ENCODE measurements at places on chromosomes 11 and 22.

GRCh38 chr11:12075822-12076821 is 34.3 kb upstream of the MICAL2 start:
- DNase-seq: no peak

DNA sequence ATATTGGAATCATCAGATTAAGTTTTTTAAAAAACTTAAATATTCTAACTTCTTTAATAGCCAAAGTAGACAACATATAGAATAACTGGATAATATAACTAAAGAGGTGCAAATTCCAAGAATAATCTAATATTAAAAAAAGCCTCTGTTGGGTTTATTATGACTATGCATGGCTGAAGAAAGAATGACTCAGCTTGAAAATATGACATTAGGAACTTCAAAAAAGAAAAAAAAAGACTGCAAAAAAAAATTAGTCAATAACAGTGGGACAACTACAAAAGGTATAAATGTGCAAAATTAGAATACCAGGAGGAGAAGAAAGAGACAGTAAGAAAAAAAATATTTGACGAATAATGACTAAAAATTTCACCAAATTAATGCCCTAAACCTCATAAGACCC is 1178.0 kb downstream of the JRKL start:
- DNase-seq: no peak

DNA sequence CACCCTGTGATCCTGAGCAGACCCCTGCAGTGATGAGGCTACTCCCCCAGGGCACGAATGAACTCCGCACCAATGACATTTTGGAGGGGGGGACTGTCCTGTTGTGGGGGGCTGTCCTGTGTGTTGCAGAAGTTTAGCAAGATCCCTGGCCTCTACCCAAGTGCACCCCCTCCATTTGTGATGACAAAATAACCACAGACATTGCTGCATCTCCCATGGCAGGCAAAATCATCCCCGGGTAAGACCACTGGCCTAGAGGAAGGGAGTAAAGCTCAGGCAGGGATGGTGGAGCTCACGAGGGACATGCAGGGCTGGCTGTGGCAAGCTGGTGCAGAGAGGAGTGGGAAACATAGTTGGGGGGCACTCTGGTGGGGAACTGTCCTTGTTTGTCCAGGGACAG is 40.6 kb downstream of the NECTIN1 start:
- no peak for DNase-seq

GRCh38 chr22:46250783-46251125 is 661 bp upstream of the CDPF1 start:
- no peak for DNase-seq

DNA sequence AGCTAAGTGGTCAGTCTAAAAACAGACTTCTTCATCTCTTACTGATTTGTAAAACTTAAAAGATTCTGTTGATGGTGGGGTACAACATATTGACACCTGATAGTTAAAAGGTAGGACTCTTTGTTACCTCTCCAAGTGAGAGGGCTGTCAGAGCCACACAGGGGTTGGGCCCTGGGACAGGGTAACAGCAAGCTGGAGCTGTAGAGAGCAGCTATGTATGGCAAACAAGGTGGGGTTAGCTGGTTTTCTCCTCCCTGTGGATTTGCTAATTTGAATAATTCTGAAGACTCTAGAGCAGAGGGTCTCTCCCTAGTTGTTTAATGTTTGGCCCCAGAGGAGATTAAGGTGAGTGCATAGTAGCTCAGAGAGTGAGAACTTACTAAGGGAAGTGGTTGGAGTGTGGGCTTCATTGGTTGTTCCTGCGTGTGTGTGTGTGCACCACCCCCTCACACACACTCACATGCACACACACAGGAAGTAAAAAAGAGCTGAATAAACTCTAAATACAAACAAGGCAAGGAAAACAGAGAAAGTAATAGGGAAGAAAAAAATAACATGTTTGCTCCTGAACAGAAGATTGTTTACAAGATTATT is 9.2 kb upstream of the GAS2 start:
- no peak for DNase-seq

DNA sequence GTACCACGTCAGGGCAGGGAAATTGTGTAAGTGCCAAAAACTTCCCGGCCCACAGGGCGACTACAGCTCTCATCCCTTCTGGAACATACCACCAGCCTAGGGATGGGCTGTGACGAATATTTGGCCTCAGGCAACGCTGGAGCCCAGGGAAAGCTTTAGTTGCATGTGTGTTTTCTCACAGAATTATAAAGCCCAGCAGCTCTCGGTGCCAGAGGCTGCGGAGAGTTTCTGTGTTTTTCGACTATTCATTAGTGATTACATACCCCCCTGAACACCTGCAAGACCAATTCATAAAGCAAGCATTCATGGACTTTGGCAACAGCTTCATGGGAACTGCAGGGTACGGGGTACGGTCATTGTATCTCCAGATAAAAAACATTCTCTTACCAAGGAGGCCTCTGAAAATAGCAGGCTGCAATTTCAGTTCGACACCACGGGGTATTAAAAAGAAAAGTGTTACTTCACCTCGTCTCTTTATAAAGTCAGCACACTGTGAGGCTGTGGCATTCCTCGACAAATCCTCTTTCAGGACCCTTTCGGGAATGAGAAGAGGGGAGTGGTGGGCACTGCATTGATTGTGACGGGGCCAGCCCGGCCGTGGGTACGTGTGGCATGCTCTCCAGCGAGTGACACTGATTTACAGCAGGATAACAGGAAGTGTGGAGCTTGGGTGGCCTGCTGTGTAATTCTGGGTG is 243.6 kb upstream of the SORL1-AS1 start:
- DNase-seq: no peak

GRCh38 chr11:88484873-88485621 is 147.5 kb upstream of the CTSC start:
- no peak for DNase-seq

DNA sequence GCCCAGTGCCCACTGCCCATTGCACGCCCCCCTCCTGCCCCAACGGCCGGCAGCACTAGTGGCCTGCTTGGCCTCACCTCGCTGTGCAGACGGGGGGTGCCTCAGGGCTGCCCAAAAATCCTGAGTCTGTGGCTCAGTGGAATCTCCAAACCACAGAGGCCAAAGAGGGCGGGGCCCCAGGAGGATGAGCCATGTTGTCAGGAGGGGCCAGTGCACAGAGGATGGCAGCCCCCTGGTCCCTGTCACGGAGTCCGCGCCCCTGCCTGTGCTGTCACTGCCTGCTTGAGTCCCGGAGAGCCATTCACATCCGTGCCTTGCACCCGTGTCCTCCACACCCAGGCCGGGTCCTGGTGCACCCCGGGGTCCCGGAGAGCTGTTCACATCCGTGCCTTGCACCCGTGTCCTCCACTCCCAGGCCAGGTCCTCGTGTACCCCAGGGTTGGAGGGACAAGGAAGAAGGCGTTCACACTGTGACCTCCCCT is 36.4 kb upstream of the MUC5AC start:
- no peak for DNase-seq

GRCh38 chr11:90803831-90804230 is 581.0 kb upstream of the CHORDC1 start:
- no peak for DNase-seq

GRCh38 chr11:118224511-118225188 is at the start of gene JAML:
JAML (minus strand) TSS chr11:118225011; CDS start chr11:118214866, 10,145 bp downstream.
- DNase-seq: no peak

DNA sequence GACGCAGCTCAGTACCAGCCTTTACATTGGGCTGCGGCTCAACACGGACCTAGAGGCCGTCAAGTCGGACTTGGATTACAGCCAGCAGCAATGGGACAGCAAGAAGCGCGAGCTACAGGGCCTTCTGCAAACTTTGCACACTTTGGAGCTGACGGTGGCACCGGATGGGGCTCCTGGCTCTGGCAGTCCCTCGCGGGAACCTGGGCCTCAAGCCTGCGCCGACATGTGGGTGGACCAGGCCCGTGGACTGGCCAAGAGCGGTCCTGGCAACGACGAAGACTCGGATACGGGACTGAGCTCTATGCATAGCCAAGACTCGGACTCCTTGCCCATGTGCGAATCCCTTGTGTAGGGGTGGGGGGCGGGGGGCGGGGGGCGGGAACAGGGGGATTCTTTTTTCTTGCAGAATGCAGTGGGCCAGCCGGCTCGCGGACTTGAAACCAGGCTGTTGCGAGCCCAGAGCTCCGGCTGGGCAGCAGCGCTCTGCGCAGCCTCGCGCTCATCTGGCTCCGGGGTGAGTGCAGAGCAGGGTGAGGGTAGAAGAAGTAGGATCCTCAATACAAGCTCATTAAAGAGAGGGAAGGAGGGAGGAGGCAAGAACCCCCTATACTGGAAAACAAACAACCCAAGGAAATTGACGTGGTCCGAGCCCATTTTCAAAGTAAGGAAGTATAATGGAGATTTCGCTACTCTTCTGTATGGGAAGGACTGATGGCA is 1.8 kb downstream of the RASSF10 start:
- DNase-seq: no peak

- DNase-seq: no peak
These were observed 43.5 kb downstream of the CD44 start for GRCh38 chr11:35182317-35182939.

DNA sequence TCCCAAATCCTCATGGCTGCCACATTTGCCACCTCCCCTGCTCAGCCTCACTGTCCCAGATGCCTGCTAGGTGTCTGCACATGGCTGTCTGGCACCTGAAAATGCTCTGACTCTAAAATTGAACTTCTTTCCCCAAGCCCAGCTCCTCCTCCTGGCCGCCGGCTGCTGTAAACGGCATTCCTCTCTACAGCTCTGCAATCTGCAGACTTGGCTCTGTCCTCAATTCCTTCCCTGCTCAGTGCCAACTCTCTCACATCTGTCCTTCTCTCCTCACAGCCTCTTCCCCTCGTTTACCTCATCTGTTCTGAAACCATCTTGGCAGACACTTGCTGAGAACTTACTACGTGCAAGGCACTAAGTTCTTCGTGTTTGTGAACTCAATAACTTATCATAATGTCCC is 169.4 kb upstream of the SYT13 start:
- no peak for DNase-seq

DNA sequence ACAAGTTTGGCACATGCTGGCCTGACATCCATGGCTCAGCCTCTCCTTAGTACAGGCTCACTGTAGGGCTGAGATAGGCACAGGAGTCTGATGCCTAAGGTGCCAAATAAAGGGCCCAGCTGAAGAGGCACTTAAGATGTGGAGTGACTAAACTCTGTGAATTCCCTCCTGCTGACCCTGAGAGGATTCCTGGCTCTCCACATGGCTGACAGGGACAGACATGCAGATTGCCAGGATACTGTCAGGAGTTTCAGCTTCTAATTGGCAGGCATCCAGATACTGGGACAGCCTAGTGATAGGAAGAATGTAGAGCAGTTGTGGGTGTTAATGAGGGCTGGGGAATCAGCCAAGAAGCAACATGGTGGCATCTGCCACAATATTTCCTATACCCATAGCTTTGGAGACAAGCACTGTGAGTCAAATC is 558.7 kb downstream of the INSC start:
- DNase-seq: no peak

DNA sequence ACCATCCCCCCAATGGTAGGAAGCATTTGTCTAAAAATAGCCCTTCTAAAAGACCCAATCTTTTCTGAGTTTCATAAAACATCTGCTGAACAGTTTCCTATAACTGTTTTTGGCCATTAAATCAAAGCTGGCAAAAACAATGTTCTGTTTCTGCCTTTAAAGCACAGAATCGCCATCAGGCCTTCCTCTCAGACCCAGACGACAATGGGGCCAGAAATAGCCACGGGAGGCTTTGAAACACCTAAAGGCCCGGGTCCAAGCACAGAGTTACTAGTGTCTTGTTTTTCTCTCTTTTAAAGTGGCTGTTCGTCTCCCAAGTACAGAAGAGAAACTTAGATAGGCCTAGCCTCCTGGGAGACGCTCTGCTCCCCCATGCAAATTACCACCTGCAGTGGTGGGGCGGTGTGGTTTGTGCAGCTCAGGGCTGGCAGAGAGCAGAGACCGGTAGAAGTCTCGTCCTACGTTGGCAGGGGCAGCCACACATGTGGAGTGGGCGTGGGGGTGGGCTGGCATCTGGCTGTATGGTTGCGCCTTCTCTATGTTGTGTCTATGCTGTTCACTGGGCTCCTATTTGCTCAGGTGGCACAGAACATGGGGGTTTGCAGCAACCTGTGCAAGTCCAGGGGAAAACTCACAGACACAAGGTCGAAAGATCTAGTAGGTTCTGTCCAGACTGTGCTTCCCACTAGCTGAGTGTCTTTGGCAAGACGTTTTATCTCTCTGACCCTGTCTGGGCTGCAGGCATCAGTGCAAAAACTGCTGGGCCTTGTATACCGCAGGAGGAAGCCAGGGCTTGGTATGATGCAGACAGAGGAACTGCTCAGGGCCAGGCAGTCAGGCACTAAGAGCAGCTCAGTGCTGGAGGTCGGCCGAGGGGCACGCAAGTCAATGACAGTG is 23.6 kb upstream of the ETS1 start:
- DNase-seq: peak; percentile 45

DNA sequence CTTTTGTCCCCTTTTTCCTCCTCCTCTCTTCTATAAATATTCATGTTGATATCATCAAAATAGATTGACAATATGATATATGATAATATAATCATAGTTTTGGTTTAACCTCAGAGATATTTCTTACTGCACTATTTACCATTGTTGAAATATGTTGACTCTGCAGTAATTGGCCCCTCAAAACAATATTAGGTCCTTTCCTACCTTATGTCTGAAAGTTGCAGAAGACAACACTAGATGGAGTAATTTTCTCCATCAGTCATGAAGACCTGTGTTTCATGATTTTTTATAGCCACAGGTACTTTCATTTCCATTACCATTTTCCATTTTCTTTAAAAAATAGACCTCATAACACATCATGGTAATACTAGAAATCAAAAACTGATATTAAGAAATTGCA is 284.4 kb downstream of the LUZP2 start:
- no peak for DNase-seq

DNA sequence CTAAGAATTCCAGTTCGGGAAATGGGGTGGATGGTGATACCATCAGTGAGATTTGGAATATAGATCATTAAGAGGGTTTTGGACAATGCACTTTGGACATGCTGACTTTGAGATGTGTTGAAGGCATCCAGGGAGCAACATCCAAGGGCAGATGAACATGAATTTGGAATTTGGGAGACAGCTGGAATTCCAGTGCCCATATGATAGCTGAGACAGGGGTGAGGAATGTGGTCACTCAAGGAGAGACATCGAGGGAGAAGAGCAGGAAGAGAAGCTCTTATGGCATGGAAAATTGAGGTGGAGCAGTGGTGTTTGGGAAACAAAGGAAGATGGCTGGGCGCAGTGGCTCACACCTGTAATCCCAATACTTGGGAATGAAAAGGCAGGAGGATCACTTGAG is 11.8 kb upstream of the MICAL2 start:
- no peak for DNase-seq

DNA sequence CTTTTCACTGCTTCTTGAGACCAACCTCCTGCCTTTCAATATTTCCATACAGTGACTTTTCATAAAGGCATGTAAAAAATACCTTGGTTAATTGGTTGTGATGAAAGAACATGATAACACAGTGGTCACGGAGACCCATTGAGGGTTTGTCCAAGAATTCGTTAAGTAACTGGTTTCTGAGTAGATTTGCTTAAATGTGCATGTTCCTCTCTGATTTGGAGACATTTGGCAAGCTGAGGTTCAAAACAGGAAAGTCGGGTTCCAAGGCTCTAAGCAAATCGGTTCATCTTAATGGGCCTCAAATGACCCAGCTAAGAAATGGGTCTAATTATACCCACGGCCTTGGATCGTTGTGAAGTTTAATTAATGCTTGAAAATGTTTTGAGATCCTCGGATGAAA is 36.9 kb upstream of the CCND1 start:
- DNase-seq: no peak

- DNase-seq: no peak
These were observed 134.6 kb upstream of the TRPC6 start for GRCh38 chr11:101718402-101718801.
